ENCODE measurements at places on chromosomes 11 and 22.
A peak's percentile ranks its signal among the peaks of the same experiment; 100 is the strongest.

DNA sequence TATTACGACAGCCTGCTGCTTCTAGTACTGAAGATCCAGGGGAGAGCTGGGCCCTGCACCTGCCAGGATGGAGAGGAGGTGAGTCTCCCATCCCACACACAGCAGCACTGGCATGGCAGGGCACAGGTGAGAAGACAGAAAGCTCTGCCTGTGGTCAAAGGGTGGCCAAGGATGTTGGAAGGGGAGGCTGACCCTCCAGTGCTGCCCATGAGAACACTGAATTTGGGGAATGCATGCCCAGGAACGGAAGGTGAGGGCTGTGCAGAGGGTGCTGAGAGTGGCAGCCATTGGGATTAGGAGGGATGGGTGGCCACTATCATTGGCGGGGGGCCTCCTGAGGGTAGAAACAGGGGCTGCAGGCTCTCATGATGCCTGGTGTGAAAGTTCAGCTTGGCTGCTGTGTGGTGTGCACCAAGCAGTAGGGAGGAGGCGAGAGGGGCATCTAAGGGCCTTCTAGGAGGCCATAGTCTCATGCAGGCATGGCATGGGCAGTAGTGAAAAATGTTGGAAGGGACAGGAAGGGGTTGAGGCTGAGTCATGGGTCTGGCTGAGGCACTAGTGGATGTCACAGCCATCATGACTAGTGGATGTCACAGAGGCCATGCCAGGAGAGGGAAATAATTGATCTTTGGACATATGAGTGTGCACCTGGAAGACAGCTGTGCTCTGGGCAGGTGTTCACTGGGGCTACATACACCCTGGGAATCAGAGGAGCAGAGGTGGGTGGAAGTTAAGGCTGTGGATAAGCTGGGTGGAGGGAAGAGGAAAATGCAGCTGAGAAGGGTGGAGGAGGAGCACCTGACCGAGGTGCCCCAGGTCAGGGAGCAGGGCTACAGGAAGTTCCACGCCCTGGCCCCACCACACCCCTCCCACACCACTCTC lies 2.5 kb upstream of the LRRC74B start:
- no peak for DNase-seq

- DNase-seq = no peak
These were observed 559.7 kb downstream of the OPCML start for GRCh38 chr11:132972565-132972964.

DNA sequence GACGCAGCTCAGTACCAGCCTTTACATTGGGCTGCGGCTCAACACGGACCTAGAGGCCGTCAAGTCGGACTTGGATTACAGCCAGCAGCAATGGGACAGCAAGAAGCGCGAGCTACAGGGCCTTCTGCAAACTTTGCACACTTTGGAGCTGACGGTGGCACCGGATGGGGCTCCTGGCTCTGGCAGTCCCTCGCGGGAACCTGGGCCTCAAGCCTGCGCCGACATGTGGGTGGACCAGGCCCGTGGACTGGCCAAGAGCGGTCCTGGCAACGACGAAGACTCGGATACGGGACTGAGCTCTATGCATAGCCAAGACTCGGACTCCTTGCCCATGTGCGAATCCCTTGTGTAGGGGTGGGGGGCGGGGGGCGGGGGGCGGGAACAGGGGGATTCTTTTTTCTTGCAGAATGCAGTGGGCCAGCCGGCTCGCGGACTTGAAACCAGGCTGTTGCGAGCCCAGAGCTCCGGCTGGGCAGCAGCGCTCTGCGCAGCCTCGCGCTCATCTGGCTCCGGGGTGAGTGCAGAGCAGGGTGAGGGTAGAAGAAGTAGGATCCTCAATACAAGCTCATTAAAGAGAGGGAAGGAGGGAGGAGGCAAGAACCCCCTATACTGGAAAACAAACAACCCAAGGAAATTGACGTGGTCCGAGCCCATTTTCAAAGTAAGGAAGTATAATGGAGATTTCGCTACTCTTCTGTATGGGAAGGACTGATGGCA lies 1.8 kb downstream of the RASSF10 start:
- DNase-seq = no peak

GRCh38 chr11:130434521-130435223 lies 6.3 kb upstream of the ADAMTS8 start:
- DNase-seq = peak; percentile 41

DNA sequence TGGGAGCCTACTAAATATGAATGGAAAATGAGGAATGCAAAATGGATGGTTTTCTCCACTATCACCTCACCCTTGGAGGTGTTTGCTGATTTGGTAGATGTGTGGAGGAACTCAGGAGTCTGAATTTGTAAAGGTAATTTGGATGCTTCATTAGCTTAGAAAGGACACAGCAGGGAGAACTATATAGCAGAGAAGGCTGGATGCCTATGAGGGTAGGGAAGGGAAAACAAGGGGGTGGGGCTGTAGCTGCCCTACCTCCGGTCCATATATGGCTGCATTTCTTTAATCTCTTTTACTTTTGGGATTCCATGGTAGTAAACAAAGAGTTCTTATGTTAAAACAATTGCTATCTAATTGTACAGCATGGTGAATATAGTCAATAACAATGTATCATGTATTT lies 4.8 kb upstream of the EHF start:
- no peak for DNase-seq

DNA sequence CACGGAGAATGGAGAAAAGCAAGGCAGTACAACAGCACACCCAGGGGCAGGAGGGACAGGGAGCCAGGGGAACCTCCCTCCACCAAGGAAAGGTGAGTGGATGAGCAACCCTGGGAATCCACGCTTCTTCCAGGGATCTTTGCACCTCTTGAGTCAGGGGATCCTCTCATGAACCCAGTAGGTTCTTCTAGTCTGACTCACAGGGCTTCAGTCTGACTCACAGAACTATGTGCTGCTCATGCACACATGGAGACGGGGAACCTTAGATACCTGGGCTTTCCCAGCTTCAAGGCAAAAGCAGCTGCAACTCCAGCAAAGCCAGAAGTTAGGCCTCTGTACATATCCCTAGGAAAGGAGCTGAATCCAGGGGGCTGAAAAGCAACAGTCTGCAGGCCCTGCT lies 1021.4 kb upstream of the TENM4 start:
- DNase-seq = no peak

- DNase-seq = no peak
These were observed 6.2 kb downstream of the SCGB1C1 start for GRCh38 chr11:199004-199581.

GRCh38 chr11:98564881-98565280 lies 455.9 kb upstream of the CNTN5 start:
- DNase-seq = no peak

Data from stimulated activated CD8-positive, alpha-beta memory T cell treated with anti-CD3 and anti-CD28 coated beads, Interleukin-15, amount 100 ng/mL, for 4 hours (primary cell).